ENCODE measurements at places on chromosomes 7 and 10.

- DNase-seq, result no peak
Measured at GRCh38 chr7:150958597-150958996, 19.5 kb downstream of the KCNH2 start.

- DNase-seq, result no peak
Measured at GRCh38 chr7:5041047-5041446, 4.6 kb upstream of the RBAK start.

GRCh38 chr10:85642421-85643170 lies 724.0 kb downstream of the GRID1 start:
- DNase-seq, result no peak

DNA sequence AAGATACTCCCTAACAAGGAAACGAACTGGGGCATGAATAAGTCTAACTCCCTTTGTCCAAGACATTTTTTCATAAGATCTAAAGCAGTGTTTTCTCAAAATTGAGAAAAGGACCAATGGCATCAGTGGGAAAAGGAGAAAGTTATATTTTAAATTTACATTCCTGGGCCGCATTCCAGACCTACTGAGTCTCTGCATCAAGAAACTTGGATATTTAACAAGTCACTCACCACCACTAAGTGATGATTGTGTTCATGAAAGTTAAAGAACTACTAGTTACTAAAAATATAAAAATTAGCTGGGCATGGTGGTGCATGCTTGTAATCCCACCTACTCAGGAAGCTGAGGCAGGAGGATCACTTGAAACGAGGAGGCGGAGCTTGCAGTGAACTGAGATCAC lies 149.6 kb upstream of the MEOX2 start:
- DNase-seq, result no peak

DNA sequence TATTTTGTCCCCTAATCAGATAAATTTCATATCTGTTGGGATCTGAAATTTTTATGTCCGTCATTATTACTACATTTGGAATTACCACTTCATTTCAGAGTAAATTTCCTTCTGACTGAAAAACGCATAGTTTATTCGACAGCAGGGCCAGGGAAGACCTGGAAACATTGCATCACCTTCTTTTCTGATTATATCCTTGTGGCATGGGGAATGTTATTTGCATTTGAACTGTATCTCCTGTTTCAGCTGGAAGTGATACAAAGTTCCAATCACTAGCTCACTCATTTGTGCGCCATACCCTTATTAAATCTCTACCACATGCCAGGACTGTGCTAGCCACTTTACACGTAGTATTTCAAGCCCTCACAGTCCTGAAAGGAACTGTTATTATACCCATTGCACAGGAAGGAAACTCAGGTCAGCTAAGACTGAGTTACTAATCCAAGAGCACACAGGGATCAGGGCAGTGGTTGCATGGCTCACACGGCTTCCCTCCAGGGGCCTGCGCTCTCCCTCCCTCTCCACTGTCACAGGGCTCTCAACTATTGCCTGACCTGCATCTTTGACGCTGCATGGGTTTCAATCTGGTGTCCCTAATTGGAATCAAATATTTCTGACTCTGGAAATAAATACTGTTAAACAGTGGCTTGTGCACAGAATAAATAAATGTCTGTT lies 84.4 kb upstream of the NANOS1 start:
- no peak for DNase-seq

DNA sequence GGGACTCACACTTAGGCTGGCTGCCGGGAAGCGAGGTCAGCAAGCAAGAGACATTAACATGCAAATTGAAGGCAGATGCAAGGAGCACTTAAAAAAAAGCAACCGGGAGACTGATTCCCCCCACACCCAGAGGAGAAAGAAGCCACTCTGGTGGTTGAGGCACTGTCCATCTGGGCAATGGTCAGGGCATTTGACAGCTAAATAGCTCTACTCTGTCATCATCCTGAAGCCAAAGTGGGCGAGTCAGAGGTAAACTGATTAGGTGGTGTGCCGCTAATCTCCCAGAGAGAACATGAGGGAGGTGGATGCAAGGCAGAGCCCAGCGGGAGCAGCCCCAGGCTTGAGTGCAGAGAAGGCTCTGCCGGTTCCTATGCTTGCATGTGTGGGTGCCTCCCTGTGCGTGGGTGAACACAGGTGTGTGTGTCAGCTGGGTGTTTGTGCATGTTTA lies 100.6 kb downstream of the PLXNA4 start:
- no peak for DNase-seq

DNA sequence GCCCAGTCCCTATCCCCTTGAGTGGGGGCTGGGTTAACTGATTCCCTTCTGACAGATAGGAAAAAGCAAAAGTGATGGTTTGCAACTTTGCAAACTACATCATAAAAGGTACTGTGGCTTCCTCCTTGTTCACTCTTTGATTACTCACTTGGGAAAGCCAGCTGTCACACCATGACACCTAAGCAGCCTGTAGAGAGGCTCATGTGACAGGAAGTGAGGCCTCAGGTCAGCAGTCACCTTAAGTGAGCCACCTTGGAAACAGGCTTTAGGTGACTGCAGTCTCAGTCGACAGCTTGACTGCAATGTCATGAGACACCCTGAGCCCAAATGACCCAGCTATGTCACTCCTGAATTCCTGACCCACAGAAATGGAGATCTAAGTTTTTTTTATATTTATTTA lies 4.3 kb upstream of the CHCHD2 start:
- DNase-seq, result no peak

DNA sequence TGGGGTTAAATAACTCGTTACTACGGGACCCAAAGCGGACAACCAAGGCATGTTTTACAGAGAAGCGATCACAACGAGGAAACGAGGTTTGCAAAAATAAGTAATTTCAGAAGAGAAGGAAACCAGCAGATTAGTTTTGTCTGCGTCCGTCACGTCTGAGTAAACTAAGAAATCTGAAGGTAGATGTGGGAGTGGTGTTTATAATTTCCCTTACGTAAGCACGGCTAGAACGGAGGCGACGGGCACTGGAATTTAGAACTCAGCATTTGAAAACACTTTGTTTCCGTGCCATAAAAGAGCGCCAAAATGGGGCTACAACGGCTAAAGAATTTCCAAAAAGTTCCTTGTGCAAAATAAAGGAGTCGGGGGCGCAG lies 718 bp upstream of the UMAD1 start:
- DNase-seq, result no peak

DNA sequence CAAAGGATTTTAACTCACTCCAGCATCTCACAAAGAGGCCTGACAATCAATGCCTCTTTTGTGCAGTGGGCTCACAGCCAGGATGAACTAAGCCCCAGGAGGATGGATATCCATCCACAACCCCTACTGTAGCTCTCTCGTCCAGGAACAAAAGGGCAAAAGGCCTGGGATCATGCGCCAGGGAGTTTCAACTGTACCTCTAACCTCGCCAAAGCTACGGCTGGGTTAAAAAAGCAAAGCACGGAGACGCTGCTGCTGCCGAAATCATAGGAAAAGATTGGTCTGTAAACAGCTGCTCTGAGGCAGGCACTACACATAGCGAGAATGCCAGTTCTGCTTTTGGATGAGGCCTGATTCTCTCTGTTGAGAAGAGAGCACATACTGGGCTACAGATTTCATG lies 32.1 kb downstream of the VSTM4 start:
- no peak for DNase-seq

- no peak for DNase-seq
Measured at GRCh38 chr10:112080231-112080630, 103.3 kb downstream of the GPAM start.

GRCh38 chr7:124059375-124059774 lies 26.5 kb upstream of the TMEM229A start:
- no peak for DNase-seq

DNA sequence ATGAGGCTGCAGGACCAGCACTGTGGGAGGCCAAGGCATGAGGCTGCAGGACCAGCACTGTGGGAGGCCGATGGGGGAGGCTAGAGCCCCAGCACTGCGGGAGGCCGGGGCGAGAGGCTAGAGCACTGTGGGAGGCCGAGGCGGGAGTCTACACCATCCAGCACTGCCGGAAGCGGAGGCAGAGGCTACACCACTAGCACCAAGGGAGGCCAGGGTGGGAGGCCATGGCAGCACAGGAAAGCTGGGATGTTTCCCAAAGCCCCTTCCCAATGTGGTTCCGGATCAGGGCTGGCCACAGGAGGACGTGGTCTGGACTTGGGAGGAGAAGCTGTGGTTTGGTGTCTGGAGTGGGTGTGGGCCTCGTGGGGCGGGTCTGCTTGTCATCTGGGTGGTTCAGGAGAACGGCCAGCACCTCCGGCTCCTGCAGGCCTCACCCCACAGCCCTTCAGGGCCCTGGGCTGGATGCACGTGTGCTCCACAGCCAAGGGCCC lies 43.6 kb downstream of the PDGFA start:
- no peak for DNase-seq

GRCh38 chr7:158649279-158649678 lies 55.3 kb downstream of the NCAPG2 start:
- no peak for DNase-seq

- peak; percentile 38 for DNase-seq
Measured at GRCh38 chr7:55432939-55433784, 68.0 kb downstream of the LANCL2 start.

GRCh38 chr7:33766405-33766804 lies 138.9 kb upstream of the BMPER start:
- no peak for DNase-seq

DNA sequence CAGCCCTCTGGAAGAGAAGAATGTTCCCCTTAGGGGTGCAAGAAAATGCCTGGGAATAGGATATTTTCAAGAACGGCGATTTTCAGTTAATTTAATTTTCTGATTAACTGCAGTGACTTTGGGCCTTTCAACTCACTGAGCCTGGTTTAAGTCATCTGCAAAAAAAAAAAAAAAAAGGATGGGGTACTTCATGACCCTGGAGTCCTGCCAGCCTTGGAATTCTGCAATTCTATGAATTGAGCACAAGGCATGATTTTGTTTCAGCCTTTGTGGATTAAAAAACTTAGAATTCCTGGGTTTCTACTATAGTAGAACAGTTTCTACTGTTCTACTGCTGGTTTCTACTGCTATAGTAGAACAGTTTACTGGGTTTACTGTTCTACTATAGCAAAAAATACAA lies 58.3 kb upstream of the CALD1 start:
- no peak for DNase-seq

DNA sequence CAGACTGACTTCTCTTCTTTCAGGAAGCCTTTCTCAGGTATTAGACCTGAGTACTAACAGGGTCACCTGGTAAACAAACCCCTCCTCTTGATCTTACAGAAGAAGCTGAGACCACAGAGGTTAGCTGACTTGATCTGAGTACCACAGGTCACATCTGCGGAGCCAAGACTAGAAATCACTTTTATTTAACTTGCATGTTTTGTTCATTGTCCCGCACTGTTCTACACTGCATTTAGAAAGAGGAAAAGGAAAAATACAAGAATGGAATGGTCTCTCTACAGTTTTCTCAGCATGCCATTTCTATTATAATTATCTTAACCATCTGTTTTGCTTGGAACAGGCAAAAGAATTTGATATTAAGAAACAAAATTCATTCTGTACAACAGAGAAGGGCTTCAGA lies 245.6 kb upstream of the ETV1 start:
- DNase-seq, result no peak

GRCh38 chr10:34743814-34744213 lies 71.3 kb downstream of the PARD3 start:
- no peak for DNase-seq

DNA sequence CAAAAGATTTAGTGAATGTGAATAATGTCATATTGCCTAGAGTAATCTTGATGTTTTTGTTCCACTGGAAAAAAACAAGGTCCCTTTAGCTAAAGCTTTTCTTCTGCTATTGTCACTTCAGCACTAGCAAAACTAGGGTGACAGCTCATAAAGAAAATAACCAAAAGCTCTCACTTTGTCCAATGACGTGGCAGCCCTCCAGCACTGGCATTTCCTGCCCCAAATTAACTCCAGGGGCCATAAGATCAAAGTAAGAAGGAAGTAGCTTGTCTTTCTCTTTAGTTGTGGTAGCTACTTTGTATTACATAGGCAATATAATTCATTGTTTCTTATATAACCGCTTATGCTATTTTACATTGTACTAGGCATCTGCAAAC lies 47.3 kb downstream of the LRRN3 start:
- DNase-seq, result no peak

DNA sequence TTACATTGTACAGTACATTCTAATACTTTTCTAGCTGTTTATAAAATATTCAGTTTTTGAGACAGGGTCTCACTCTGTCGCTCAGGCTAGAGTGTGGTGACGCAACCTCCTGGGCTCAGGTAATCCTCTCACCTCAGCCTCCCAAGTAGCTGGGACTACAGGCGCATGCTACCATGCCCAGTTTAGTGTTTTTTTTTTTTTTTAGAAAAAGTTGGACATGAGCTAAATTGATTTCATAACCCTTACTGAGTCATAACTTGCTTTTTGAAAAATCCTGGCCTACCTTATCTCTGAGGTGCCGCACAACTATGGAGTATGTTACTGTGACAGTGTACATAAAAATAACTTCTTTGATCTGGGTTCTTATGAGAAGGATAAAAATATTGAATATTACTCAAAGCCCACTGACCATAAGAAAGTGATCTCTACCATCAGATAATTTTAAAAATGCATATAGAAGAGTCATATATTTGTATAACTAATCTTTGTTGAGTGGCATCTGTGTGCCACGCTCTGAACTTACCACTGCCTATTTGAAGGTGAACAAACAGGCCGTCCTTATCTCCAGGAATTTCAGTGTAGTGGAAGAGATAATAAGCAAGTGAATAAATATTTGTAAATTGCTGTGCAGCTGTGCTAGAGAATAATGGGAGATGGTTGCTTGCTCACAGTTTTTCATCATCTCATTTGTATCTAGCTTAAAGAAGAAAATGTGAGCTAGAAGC lies 73.2 kb downstream of the PPP1R9A start:
- DNase-seq, result no peak

DNA sequence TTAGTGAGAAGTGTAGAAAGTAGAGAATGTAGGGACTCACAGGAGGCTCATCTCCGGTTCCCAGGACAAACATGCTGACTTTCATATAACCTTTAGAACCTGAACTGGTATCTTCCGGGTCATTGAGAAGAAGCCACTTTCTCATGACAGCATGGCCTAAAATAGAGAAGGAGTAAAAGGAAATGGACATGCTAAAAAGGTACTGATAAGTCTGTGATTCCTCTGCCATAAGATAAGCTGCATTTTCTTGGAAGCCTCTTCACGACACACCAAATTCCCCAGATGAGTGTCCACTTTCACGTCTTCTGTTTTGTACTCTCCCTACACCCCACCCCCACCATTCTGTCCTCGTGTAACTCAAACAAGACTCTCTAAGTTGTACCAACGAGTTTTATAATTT lies 79.9 kb downstream of the MYOF start:
- no peak for DNase-seq

DNA sequence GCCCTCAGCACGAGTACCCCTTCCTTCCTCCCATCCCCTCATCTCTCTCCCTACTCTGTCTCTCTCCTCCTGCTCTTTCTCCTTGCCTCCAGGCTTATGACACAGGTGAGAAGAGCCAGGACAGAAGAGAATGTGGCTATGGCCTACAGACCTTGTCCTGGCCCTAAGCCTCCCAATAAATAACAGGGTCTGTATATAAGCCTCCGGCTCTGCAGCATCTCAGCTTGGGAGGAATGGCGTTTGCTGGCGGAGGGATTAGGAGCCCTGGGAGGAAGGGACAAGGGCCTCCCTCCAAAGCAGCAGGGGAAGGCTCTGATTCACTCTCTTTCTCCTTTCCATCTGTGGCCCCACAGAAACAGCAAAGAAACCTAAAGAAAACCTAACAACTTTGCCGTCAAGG lies 45.8 kb downstream of the COL13A1 start:
- no peak for DNase-seq
